ENCODE measurements at places on chromosomes 13 and 19.

DNA sequence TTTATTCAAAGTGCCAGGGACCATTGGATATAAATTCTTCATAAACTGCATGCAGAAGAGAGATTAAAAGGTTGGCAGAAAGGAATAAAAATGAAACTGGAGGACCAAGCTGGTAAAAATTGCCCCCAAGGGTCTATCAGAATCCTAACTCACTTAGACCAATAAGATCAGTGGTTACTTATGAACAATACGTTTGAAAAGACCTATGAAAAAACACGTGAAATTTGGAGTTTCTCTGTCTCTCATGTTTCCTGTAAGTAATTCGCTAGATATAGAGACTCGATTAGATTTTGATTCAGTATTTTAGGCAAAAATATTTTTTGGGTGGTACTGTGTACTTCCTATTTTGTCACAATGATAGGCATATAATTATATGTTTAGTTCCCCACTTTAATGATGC lies 22.9 kb downstream of the GARRE1 start:
- no peak for DNase-seq

DNA sequence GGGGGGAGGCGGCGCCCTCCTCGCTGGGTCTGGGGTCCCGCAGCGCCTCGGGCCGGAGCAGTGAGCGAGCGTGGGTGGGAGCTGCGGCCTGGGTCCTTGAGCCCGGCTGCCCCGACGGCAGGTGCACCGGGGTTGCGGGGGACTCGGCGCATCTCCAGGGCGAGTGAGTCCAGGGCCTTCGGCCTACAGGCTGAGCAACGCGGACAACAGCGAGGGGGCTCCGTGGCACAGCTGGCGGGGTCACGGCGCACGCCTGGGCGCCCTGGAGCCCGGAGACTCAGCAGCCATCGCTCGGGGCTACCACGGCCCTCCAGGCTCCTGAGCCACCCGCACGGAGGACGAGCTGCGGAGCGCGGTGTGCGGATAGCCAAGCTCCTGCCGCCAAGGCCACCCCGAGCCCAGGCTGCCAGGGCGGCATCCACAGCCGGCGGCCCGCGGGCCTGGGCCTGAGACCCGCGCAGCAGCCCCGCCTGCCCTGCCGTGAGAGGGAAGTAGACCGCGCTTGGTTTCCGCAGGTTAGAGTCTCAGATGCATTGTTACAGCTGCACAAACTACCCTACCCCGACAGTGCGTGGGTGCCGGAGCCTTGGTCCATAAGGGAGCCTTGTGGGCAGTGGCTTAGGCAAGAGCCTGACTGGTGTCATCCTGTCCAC lies 253.9 kb upstream of the SGCG start:
- no peak for DNase-seq

- no peak for DNase-seq
Measured at GRCh38 chr19:47372603-47373002, 23.5 kb downstream of the DHX34 start.

- DNase-seq = no peak
Measured at GRCh38 chr13:106560821-106561220, 7.1 kb downstream of the ARGLU1 start.

DNA sequence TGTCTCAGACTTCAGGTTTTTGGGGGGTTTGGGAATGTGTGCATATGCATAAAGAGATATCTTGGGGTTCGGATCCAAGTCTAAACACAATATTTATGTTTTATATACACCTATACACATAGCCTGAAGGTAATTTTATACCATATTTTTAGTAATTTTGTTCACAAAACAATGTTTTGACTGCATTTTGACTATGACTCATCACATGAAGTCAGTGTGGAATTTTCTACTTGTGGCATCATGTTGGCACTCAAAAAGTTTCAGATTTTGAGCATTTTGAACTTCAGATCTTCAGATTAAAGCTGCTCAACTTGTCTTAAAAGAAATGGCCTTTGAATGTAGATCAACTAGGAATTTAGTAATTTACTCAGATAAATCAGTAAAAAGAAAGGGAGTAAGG lies 712.9 kb upstream of the GPC6 start:
- DNase-seq = no peak

GRCh38 chr19:41957838-41958366 lies 1.2 kb downstream of the RABAC1 start:
- DNase-seq = no peak

DNA sequence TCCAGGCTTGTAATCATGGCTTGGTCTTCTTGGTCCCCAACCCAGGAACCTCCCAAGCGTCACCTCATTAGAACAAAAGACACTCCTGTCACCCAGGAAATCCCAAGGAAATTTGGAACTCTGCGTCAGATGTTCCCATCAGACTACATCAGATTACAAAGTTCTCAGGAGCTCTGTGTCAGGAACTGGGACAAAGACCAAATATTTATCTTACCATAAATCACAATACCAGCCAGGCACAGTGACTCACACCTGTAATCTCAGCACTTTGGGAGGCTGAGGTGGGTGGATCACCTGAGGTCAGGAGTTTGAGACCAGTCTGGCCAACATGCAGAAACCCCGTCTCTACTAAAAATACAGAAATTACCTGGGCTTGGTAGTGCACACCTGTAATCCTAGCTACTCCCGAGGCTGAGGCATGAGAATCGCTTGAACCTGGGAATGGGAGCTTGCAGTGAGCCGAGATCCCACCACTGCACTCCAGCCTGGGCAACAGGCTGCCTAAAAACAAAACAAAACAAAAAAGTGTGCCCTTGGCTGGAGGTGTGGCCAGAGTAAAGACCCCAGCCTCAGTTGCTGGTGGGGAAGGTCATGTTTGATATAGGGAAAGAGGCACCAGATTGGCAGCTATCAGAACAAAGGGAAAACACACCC lies 16.7 kb upstream of the CCDC124 start:
- DNase-seq = no peak

- no peak for DNase-seq
Measured at GRCh38 chr13:97369261-97369893, 64.6 kb upstream of the RAP2A start.

DNA sequence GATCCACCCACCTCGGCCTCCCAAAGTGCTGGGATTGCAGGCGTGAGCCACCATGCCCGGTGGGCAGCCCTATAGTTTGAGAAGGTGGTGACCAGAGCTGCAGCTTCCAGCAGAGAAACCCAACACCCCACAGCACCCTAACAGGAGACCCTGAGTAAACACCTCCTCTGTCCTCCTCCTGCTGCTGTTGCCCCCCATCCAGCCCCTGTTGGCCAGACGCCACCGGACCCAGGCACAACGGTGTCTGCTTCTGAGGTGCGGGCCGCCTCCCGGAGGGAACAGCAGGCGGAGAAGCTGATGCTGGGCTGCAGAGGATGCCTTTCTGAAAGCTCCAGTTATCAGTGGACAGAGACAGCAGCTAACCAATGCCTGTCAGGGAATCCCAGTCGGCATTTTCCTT lies 175.5 kb downstream of the COL4A1 start:
- no peak for DNase-seq

DNA sequence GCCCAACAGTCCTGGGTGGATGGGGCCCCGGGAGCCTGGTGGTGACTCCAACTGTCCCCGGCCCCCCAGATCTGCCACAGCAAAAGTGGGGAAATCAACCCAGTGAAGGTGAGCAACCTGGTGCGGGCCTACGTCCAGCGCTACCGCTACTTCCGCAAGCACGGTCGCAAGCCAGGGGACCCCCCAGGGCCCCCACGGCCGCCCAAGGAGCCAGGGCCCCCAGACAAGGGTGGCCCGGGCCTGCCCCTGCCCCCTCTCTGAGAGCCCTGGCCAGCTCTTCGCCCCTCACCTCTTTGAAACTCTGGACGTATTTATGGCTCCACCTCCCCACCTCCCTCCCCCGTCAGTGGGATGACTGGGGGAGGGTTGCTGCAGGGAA lies 7.5 kb downstream of the IRF3 start:
- no peak for DNase-seq

GRCh38 chr13:112619730-112620631 lies 32.0 kb upstream of the TUBGCP3 start:
- DNase-seq = no peak

DNA sequence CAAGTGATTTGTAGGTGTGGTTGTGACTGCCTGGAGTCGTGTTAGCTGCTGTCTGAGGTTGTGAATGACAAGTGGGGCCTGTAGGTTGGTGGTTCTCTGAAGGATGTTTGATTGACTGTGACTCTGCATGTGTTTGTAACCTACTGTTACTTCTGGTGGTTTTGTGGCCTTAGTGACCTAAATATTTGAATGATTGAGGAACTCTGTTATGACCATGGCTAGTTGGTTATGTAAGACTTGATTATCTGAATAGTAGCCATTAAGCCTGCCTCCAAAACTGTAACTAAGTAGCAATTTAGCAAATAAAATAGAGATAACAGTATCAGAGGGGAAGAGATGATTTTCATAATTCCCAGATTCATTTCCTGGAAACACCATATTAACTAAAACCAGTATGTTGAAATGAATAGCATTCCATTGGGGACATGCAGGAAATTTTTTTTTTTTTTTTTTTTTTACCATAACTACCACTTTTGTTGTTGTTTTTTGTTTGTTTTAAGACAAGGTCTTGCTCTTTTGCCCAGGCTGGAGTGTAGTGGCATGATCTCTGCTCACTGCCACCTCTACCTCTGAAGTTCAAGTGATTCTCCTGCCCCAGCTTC lies 865 bp downstream of the ZNF382 start:
- DNase-seq = no peak

DNA sequence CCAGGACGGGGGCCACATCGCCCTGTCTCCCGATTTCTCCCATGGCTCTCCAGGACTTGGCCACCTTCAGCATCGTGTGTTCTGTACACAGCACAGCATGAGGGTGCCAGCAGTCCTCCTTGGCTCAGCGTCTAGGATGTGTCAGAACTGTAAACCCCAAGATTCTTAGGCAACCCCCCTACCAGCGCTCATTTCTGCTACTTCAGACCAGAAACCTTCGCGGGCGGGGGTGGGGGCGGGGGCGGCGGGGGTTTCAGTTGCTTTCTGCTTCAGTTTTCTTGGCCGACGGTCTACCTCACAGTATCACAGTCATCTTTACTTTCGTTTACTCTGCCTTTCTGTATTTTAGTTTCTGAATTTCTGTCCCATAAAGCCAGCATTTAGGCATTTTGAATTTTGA lies 82.4 kb downstream of the GGACT start:
- DNase-seq = no peak

DNA sequence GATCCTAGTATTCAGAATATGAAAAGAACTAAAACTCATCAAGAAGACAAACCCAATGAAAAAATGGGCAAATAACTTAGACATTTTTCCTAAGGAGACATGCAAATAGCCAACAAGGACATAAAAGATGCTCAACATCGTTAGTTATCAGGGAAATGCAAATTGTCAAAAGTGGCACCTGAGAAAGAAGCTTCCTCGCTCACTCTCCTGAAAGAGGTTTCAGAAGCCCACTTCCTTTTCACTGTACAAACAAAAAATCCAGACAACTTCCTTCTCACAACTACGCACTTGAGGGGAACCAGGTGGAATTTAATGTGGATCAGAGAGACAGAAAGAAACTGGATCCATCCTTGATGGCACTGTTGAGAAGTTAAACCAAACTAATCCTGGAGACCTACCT lies 41.5 kb downstream of the KLF12 start:
- no peak for DNase-seq

- no peak for DNase-seq
Measured at GRCh38 chr13:65508338-65508737, 1721.8 kb downstream of the PCDH9 start.

DNA sequence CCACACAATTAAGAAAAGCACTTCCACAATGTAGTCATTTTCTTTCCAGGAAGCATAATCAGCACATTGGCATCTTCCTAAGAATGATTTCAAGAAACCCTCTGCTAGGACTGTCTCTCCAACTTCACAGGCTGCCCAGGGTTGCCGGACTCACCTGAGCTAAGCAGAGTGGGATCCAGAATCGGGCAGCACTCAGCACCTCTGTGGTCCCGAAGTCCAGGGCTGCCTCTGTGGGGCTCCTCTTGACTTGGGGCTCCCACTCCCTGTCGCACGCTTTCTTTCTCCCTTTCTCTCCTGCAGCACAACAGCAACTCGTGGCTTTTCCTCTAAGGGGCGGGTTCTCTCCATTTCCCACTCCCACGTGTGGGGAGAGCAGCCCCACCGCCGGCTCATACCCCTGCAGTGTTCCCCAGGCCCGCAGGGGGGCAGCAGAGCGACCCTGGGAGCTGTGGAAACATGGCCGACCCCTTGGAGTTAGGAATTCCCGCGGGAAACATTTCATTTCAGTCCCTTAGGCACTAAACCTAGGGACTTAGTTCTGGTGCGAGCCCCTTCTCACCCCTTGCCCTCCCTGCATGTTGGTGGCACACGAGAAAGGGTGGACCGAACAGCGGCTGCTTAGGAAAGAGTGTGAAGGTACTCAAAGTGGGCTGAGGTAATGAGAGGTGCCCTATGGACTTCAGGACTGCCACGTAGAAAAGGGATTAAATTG lies at the start of gene TMEM272:
TMEM272 (minus strand) TSS at position 316 of the 712 bp plus-strand sequence. CDS start 6,647 bp downstream, outside the sequence.
- DNase-seq = no peak

GRCh38 chr19:40682431-40682964 lies 8.0 kb downstream of the NUMBL start:
- no peak for DNase-seq

GRCh38 chr13:73948848-73949529 lies 185.2 kb downstream of the KLF12 start:
- no peak for DNase-seq

DNA sequence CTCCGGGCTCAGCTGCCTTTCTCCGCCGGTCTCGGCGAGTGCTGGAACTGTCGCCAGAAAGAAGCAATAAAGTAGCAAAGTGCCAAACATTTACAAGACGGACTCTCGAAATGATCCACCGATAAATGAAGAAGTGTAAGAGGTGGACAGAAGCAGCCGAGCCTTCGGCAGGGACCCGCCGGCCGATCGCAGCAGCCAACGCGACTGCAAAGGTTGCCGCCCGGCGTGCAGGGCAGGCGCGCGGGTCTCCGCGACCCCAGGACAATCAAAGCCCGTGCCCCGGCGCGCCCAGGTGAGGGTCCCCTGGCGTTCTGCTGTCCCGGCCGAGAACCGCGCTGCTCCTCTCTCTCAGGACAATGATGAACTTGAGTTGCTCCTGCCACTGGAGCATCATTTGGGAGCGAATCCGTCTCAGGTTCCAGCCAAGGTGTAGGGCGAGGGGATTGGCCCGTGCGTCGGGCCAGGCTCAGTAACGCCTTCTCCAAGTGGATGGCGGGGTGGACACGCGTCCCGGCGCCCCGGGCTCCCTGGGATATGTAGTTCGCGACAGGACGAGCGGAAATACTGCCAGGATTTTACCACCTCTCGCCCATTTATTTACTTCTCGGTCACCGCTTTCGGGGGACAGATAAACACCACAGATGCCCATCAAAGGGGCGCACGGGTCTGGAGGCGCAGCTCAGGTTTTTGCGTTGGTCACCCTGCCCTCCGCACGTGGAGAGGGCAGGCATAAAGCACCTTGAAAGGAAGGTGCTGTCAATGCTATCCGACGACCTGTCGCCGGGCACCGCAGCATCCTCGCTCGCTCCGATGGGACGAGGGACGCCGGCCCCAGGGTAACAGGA lies at the start of the genes BIVM and POGLUT2:
BIVM (plus strand) TSS at position 539 of the 845 bp plus-strand sequence. CDS start 8,149 bp downstream, outside the sequence.
POGLUT2 (minus strand) TSS at position 396 of the 845 bp plus-strand sequence; CDS start at position 90, 306 bp downstream.
- no peak for DNase-seq

GRCh38 chr19:29277102-29277501 lies 64.2 kb upstream of the UQCRFS1 start:
- no peak for DNase-seq
